Inflammatory macrophage treated with lipopolysaccharide for 1 hour (primary cell): ENCODE measurements at places on chromosomes 7 and 10.
A peak's percentile ranks its signal among the peaks of the same experiment; 100 is the strongest.

DNA sequence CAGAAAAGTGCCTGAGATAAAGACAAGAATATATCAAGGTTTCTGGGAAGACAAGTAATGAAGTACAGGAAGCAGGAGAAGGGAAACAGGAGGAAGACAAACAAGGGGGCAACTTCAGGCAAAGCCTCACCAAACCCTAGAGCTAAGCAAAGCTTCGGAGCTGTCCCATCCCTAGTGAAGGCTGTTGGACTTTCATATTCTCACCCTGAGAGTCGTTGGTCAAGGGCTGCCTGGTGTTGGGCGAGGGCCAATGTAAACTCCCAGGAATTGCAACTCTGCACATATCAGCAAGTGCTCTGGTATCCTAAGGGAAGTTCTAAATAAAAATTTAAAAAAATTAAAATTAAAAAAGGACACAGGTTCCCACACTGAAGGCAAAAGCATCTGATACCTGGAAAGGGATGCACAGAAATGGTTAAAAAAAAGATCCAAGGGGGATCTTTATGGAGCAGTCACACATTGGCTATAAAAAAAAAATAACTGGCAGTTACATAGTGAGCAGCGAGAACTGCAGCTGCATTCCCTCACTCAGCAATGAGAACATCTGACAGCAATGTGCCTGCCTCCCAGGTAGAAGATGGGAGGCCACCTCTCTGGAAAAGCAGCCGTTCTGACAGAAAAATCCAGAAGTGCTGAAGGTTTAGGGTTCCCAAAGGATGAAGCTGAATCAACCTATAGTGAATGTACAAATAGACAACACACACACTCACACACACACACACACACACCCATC, 304.7 kb downstream of the WDR11 start:
- no peak for DNase-seq

- no peak for DNase-seq
These were observed 40.3 kb upstream of the EFCAB10 start for GRCh38 chr7:105621617-105622016.

DNA sequence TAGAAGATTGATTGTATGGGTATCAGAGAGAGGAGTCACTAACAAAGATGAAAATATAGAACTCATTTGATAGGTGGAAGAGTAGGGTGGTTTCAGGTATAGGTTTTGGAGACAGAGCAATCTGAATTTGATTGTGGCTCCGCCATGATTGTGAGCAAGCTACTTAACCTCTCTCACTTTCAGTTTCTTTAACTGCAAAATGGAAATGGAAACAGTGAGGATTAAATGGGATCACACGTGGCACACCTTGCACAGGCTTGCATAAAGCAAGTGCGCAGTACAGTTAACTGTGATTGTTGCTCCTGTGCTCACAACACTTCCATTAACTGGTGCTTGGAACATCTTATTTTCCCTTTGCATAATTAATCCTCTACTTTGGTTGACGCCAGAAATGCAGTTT, 54.9 kb downstream of the ATXN7L1 start:
- DNase-seq = no peak

DNA sequence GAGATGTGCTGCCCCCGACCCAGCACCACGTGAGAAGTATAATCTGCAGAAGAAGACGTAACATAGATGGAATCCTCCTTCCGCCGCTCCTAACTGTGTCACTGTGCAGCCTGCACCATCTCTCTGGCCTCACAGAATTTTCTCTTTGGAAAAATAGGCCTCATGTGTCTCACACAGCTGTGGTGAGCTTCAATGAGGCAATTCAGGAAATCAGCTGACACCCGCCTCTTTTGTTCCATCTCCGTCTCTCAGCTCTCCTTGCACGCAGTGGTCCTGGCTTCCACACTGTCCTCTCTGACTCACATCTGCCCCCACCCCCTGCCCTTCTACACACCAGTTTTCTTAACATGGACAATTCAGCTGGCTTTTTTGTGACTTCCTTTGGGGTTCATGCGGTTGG, 7.2 kb downstream of the C10orf90 start:
- no peak for DNase-seq

- DNase-seq = no peak
These were observed 83.4 kb upstream of the BMPER start for GRCh38 chr7:33821970-33822369.

DNA sequence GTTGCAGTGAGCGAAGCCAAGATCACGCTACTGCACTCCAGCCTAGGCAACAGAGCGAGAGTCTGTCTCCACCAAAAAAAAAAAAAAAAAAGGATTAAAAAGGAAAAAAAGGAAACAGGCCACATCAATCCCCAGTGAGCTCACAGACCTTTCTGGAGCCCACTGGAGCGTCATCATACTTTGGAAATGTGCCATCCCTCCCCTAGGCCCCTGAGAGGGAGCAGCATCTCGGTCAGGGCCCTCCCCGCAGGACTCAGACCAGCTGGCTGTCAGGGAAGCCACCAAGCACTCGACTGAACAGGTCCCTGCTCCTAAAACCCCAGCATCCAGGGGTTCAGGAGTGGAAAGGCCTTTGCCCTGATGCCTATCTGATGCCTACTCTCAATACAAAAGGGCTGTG, 97.9 kb upstream of the SH2B2 start:
- DNase-seq = no peak

DNA sequence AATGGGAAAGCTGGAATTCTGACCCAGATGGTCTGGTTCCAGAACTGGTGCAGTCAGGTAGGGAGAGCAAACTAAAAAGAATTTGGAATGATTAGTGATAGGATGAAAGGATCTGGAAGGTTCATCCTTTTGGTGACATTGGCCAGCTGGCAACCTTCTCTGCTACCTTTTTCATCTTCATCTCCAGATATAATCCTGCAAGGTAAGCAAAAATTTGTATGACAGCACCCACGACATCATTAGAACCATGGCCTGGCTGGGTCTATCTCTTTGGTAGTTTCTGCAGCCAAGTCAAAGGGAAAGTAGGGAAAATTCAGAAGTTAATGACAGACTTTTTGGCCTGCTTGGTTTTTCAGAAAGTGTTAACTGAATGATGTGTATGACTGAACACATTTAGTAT, 188.9 kb upstream of the MALRD1 start:
- DNase-seq = no peak

DNA sequence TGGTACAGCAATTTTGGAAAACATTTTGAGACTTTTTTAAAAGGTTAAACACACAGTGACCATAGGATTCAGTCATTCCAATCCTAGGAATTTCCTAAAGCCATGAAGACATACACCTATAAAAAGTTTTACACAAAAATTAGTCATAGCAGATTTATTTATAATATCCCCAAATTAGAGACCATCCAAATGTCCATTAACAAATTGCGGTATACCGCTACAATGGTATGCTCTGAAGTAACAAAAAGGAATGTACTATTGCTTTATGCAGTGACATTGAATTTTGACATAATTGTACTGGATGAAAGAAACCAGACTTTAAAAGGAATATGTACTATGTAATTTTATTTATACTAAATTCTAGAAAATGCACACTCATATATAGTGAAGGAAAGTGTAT, 362.8 kb downstream of the HGF start:
- no peak for DNase-seq

DNA sequence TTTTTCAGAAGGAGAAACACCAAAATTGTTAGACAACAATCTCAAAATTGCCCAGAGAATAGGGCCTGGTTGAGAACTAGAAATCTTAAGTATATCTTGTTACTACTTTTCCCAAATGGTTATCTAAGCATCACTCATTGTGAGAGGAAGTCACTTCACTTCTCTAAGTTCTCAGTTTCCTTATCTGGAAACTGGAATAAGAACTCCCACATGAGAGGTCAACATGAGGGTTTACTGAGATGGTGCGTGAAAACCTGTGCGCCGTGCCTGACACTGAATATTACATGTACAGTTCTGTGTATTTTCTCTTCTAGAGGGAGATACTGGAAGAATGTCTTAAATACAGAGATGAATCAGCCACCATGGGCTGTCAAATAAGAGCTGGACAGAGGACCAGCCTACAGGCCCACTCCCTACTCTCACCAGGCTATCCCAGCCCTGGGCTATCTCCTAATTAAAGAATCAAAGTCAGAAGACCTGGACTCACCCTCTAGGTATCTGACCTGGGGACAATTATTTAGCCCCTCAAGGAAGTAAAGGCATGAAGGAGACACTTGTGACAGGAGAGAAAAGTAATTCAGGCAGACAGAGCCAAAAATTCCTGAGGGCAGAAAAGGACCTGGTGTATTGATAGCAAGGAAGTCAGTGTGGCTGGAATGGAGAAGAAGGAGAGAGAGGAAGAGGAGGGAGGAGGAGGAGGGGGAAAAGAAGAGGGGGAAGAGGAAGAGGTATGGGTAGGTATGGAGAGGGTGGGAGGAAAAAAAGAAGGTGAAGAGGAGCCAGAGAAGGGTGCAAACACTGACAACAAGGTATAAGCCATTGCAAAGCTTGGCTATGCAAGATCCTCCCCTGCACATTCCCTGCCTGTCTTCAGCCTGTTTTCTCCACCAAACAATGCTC, 44.9 kb downstream of the CCDC71L start:
- DNase-seq = no peak

DNA sequence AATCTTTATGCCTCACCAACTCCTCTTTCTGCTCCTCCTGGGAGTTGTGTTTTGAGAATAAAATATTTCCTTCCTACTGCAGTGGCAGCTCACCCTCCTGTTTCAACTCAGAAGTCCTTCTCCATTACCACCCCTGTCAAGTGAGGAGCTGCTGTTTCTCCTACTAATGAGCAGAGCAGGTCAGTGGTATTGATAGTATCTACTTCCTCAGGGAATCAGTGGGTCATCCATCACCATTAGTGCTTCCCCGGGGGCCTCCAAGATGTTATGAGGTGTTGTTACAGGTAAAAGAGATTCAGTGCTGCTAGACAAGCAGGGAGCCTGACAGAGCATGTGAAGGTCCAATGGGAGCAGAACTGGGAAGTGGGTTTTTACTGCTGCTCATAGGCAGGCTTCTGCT, 795.2 kb downstream of the REEP3 start:
- DNase-seq = no peak

DNA sequence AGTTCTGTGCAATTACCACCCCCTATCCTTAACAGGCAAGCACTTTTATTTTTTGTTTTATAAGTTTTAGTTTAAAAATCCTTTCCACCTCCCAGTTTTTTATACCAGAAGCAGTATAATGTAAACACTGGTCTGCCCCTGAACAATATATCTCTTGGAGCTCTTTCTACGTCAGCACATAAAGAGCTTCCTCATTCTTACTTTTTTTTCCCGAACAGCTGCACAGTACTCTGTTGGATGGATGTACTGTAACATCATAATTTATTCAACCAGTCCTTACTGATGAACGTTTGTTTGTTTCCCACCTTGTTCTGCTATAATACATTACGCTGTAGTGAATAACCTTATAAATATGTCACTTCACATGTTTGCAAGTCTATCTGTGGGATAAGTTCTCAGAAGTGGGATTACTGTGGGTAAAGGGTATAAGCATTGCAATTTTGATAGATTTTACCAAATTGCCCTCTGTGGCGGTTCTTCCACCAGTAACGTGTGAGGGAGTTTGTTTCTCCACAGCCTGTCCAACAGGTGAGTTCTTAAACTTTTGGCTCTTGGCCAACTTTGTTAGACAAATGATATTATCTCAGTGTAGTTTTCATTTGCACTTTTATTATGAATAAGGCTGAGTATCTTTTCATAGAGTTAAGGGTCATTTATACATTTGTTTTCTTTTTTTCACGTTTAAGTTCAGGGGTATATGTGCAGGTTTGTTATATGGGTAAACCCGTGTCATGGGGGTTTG, 32.8 kb downstream of the ADRA2A start:
- DNase-seq = no peak

GRCh38 chr10:22340329-22341189, 4.7 kb upstream of the SPAG6 start:
- peak; percentile 66 for DNase-seq

DNA sequence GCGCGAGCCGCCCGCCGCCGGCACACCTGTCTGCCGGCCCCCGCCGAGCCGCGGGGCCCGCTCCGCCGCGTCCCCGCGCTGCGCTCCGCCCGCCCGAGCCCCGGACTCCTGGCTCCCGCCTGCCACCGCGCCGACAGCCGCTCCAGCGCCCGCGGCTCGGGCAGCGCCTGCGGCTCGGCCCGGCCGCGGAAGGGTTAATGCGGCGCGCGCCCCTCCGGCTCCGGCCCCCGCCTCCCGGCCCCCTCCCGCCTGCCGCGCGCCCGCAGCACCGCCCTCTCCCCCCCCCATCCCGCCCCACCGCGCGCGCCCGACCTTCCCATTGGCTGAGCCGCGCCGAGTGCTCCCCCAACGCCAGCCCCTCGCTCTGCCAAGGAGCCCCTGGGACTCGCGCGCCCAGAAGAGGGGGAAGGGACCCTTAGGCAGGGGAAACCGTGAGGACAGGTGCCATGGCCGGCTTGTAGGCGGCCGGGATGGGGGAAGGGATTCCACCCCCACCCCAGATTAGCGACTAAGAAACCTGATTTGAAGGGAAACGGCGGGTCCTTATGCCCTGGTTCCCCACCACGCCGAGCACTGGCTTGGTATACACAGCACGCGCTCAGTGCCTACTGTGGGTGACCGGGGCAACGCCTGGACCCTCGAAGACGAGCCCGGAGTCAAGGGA, at the start of gene KCNH2:
Gene KCNH2 (minus strand): TSS at position 196 of the 664 bp plus-strand sequence. CDS start 408 bp downstream, outside the sequence.
- DNase-seq = no peak

GRCh38 chr7:34242391-34242790, 337.1 kb downstream of the BMPER start:
- no peak for DNase-seq

- no peak for DNase-seq
These were observed 81.3 kb downstream of the FOXL3 start for GRCh38 chr7:371119-371778.

GRCh38 chr7:45157286-45157652, 322 bp upstream of the RAMP3 start:
- no peak for DNase-seq

- no peak for DNase-seq
These were observed 490.5 kb upstream of the PFKP start for GRCh38 chr10:2576892-2577291.

DNA sequence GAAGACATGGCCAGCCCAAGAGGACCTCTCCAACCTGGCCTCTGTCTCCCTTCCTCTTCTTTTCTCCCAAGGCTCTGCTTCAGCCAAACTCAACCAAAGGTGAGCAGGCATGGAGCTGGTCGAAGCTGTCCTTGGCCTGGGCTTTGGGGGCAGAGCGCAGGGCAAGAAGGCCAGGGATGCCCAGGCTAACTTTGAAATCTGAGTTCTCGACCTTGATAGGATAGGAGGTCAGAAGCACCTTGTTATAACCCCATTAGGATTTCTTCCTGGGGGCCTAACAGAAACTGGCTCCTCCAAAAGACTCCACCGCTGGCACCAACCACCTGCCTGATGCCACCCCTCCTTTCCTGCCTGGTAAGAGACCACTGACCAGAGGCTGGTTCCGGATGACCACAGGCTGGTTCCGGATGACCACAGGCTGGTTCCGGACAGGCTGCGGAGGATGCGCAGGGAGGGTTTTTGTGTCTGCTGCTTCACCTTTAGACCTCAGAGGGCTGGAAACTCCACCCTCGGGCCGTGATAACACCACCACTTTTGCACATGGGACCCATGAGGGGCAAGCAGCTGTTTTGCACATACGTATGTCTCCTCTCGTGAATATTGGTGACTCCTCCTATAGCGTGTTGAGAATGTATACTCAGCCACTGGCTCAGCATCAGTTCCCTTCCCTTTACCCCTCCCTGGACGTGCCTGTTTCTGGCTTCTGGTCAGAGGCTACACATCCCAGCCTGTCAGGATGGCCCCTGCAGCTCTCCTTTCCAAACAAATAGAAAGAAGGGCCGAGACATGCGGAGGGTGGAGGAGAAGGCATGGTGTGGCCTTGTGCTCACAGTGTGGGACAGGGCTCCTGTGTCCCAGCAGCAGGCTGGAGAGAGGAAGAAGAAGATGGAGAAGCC, 140.1 kb downstream of the DNAJB6 start:
- DNase-seq = no peak

- DNase-seq = peak; percentile 1
These were observed 565 bp downstream of the ATP5MK start for GRCh38 chr10:103395754-103396066.
